ENCODE measurements at places on chromosomes 16 and 17.

DNA sequence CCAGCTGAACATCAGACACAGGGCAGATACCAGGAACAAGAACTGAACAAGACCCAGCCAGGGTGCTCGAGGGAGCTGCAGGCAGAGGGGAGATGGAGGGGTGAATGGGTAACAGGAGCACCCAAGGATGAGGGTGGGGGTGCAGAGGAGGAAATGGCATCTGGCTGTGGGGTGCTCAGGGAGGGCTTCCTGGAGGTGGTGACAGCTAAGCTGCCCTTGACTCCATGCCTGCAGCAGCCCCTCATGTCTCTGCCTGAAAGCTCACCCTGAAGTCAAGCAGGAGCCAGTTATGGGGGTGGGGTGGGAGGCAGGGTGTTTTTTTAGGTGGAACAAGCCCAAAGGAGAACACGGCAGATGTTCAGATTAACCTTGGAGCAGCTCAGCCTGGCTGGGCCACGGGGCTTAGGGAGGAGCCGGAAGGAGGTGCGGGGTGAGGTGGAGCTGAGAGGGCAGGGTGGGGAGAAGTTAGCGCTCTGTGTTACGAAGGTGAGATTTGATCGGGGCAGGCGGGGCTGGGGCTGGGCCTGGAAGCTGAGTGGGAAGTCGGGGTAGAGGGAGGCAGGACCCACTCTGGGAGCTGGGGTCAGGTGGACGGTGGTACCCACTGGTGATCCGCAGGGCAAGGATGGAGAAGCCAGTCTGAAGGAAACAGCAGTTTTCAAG is 143.0 kb downstream of the ENGASE start:
- no peak for DNase-seq

- no peak for DNase-seq
These were observed 5.5 kb downstream of the CCDC42 start for GRCh38 chr17:8739097-8739496.

GRCh38 chr16:5430598-5430997 is 333.0 kb upstream of the EEF2KMT start:
- no peak for DNase-seq

DNA sequence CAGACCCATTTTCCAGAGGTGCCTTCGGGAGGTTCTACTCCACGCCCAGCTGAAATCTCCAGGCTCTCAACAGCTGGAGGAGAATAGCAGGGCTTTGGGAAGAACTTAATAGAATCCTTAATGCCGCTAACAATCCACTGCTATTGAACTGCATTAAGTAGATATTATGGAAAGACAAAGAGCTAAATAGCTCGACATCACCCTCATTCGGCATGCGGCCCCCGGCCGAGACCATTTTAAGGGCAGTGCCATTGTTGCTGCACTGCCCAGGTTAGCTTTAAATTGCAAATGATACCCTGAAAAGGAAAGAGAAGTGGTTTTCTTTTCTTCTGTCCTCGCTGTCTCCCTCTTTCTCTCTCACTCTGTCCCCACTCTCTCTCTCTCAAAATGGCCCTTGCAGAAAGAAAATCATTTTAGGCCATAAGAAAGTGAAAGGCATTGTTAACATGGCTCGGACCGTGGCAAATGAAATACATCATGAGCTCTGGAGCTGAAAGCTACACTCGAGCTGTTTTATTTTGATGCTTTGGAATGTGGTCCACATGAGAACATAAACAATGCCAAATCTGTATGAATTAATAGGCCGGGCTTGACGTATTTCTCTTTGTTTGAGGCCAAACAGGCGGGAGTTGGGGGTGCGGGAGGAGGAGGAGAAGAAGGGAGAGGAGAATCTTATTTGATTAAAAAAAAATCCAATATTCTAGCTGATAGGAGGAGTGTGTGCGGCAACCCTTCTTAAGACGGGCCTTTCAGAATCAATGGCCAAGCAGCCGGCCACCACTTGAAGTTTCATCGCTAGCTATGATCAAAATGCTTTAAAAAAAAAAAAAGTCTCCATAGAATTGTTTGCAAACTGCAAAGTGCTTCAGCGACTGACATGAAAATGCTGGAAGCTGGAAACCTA is 298.8 kb upstream of the IRX3 start:
- DNase-seq: no peak

- DNase-seq: no peak
These were observed 380.8 kb downstream of the SLC39A11 start for GRCh38 chr17:72711521-72712310.

DNA sequence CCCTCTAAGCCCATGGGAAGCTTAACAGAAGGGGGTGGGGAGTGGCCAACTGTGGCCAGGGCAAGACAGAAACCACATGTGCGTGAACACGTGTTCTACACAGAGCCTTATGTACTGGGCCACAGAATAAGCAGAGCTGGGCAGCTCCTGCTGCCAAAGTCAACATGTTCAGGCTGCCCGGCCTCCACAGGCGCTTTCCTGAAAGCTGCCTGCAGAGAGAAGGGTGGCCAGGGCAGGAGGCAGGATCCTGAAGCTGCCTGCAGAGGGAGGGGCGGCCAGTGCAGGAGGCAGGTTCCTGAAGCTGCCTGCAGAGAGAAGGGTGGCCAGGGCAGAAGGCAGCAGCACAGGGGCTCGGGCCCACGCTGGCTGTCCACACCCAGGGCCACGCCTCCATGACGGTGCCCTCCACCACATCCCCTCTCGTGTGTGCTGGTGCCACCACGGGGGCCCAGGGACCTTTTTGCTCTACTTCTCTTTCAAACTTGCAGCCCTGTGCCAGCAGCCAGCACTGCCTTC is 79.5 kb downstream of the ANKRD11 start:
- peak; percentile 79 for DNase-seq

- no peak for DNase-seq
These were observed 376.3 kb downstream of the CNTNAP4 start for GRCh38 chr16:76653390-76654026.

- DNase-seq: no peak
These were observed 14.4 kb downstream of the RIPOR1 start for GRCh38 chr16:67543036-67543435.

- peak; percentile 58 for DNase-seq
These were observed 79.6 kb upstream of the TEKT1 start for GRCh38 chr17:6910987-6911603.

GRCh38 chr16:58128711-58129096 is 477 bp downstream of the CFAP20 start:
- DNase-seq: peak; percentile 50

GRCh38 chr16:6527646-6528045 is 805.0 kb upstream of the RBFOX1 start:
- no peak for DNase-seq

DNA sequence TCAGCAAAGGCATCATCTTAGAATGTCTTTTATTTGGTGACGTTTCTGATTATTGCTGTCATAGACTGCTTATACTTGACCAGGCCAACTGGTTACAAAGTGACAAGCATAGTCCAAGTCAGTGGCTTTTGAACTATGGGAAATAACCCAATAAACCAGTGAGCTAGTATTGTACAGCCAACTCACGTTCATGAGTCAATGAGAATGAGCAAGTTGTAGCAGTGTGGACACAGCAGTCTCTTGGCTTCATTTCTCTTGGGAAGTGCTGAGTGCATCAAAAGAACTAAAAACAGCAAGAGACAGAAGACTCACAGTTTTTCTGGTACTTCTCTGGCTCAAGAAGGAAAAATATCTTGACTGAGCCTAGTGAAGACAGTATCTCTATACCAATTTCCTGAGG is 36.9 kb upstream of the CRISPLD2 start:
- no peak for DNase-seq

DNA sequence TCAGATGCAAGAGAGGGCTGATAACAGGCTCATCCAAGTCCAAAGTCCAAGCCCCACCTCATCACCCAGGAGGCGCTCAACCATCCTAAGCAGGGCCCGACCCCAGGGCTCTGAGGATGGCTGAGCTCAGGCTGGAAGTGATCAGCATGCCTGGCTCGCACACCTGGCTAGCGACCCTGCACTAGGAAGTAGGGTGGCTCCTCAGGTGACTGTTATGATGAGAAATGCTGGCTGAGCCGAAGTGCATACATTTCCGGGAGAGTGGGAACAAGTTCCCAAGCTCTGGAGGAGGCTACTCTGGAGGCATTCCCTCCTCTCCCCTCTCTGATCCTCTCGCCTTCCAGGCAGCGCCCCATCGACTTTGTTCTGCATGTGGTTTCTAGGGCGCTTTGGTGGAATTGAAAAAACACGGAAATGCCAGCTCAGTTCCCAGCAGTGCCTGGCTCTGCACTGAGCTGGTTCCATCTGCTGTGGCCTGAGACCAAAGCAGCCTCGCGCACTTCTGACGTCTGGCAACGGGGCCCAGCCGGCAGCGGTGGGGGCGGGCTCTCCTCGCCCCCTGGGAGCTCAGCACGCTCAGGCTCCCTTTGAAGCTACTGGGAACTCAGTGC is 130.3 kb downstream of the IRF8 start:
- DNase-seq: no peak

GRCh38 chr17:66441101-66441661 is 138.8 kb downstream of the PRKCA start:
- no peak for DNase-seq

DNA sequence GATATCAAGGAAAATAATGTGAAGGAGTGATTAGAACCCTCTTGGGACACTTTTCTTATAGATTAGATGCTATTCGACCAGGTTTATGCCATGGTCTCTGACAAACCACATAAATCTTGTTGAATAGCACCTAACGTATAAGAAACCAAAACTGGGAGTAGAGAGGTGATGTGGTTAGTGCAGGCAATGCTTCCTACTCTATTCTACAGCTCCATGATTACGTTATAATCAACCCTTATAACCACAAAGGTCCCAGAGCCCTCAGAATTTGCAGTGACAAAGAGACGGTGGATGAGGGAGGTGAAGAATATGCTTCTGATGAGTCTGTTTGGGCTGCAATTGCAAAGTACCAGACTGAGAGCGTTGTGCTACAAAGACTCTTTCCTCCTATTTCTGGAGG is 78.4 kb downstream of the ARHGAP44 start:
- DNase-seq: no peak

DNA sequence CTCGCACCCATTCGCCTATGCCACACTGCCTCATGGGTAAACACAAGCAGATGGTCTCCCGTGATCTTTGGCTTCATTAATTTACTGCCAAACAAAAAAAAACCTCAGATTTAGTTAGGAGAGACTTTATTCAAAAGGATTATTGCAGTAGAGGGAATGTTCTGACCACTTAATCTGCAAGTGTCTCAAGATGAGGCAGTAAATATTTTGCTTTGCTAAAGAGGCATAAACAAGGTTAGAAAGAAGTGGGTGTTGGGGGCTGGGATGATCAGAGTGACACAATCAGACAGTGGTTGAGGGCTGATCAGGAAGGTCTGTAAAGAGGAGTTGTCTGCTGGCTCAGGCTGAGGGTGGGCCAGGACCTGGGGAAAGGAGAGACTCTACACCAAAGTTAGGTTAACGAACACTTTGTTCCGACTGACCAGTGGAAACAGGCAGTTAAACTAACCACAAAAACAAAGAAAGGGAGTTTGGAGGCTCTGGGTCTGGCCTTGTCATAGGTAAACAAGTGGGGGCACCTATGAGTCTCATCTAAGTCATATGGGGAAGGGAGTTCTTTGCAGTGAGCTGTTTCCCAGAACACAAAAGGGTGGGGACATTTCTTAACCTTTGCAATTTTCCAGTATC is 28.5 kb downstream of the HSD17B2 start:
- no peak for DNase-seq

DNA sequence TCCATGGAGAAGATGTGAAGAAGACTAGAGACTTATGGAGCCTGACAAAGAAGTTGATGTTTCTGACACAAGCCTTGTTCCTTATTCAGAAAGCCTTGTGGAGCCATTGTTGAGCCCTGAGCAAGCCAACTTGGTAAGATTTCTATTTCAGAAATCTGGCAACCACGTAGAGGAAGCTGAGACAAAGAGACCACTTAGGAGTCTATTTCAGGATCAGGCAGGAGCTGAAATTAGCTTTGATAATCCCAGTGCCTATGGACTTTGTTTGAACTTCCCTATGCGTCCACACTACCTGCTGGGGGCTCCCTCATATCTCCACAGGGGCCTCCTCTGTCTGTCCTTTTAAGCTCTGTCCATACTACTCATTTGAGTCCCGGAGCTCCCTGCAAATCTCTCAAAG is 540.0 kb upstream of the GOT2 start:
- no peak for DNase-seq

- DNase-seq: no peak
These were observed 467.0 kb upstream of the GOT2 start for GRCh38 chr16:59201160-59201559.

GRCh38 chr16:89506113-89506504 is 2.1 kb upstream of the SPG7 start:
- no peak for DNase-seq

GRCh38 chr16:53745086-53745485 is 41.1 kb downstream of the FTO start:
- DNase-seq: peak; percentile 56

DNA sequence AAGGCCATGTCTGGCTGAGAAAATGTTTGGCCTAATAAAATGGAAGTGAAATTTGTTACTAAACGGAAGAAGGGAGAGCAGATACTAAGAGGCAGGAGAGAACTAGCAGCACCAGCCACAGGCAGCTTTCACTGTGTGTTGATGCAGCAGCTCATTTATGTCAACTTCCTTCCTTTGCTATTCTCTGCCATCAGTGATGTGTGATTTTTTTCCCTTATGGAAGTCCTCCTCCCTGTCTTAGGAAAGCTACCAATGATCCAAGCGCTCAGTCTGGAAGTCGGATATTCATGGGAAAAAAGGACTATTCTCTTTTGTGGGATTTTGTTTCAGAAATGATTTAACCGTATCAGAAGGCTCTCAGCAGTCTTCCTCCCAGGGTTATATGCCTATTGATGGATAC is 1629.2 kb downstream of the CDH8 start:
- DNase-seq: no peak

- no peak for DNase-seq
These were observed 6.8 kb upstream of the NSMCE1 start for GRCh38 chr16:27275394-27275793.

- DNase-seq: no peak
These were observed 34.6 kb downstream of the ERN1 start for GRCh38 chr17:64095144-64095882.

DNA sequence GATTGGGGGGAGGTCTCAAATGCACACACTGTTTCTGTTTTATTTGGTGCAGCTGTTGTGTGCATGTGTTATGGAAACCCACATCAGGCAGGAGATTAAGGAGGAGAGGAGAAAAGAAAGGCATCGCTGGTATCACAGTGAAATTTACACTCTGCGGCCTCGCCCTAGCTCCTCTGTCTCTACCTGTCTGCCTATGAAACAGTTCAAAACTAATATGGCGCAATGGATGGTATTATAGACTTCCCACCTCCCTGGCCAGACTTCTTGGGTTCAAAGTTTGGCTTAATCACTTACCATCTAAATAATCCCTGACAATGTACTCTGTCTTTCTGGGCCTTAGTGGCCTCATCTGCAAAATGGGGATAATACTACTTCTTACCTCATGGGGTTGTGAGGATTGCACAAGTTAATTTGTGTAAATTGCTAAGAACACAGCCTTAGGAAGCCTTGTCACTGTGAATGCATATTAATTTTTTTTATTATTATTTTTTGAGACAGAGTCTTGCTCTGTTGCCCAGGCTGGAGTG is 1.4 kb upstream of the ABCC1 start:
- no peak for DNase-seq

- peak; percentile 2 for DNase-seq
These were observed 162.2 kb upstream of the ZNF267 start for GRCh38 chr16:31711344-31711845.

Data from GM03348 (cell line).